Activated CD4-positive, alpha-beta T cell treated with anti-CD3 and anti-CD28 coated beads, Interleukin-2, amount 50 U/mL, for 24 hours (primary cell): ENCODE measurements at places on chromosomes 1 and 21.
A peak's percentile ranks its signal among the peaks of the same experiment; 100 is the strongest.

GRCh38 chr1:41138549-41138948, 103.6 kb downstream of the SCMH1 start:
- no peak for DNase-seq

DNA sequence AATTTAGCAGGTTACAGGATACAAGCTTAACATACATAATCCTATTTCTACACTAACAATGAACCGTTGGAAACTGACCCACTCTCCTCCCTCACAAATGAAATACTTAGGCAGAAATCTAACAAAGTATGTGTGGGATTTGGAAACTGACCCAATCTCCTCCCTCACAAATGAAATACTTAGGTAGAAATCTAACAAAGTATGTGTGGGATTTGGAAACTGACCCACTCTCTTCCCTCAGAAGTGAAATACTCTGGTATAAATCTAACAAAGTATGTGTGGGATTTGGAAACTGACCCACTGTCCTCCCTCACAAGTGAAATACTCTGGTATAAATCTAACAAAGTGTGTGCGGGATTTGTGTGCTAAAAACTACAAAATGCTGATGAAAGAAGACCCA, 60.3 kb downstream of the TRAF5 start:
- DNase-seq: no peak

GRCh38 chr1:184379111-184379752, 7.6 kb upstream of the C1orf21 start:
- DNase-seq: no peak

DNA sequence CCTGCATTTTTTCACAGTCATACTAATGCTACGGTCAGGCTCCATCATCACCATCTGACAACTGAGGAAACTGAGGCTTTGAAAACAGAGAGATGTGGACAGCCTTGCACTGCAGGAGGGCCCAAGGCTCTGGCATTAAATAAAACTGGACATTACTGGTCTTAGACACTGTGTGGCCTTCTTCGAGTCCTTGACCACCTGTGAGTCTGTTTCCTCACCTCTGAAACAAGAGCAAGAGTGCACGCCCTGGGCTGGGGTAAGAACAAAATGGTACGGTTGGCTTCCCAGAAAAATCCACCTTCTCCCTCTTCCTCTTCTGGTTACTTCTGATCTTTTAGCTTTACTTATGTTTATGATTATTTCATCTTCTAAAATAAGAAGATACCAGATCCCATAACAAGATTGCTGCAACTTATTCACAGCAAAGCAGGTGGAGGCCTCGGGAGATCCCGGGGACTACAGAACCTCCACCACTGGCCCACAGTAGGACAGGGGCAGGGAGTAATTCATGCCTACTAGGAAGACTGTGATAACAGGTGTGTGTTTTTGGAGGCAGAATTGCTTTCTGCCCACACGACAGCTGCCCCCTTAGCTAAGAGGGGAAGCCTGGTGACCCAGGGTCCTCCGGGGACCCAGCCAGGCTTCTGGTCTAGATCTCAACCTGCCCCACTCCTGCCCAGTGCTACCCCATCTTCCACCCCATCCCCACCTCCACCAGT, 156.4 kb upstream of the EDN2 start:
- DNase-seq: no peak

DNA sequence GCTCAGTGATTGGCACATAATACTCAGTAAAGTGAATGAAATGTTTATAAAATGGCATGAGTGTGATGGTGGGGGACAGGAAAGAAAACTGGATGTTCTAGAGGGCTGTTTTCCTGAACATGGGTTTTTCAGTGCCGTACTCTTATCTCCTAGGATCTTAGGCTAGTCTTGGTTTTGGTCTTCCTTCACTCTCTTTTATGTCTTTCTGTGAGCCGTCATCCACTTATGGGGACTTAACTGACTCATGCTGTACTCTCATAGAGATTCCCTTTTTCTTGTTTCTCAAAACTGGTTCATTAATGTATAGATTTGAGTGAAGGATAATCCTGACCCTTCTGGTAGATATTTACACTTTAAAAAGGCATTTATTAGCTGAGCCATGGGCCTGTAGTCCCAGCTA, 16.6 kb downstream of the AGO3 start:
- DNase-seq: no peak

- DNase-seq: peak; percentile 51
These were observed 681 bp upstream of the UBXN10 start for GRCh38 chr1:20184997-20185833.

DNA sequence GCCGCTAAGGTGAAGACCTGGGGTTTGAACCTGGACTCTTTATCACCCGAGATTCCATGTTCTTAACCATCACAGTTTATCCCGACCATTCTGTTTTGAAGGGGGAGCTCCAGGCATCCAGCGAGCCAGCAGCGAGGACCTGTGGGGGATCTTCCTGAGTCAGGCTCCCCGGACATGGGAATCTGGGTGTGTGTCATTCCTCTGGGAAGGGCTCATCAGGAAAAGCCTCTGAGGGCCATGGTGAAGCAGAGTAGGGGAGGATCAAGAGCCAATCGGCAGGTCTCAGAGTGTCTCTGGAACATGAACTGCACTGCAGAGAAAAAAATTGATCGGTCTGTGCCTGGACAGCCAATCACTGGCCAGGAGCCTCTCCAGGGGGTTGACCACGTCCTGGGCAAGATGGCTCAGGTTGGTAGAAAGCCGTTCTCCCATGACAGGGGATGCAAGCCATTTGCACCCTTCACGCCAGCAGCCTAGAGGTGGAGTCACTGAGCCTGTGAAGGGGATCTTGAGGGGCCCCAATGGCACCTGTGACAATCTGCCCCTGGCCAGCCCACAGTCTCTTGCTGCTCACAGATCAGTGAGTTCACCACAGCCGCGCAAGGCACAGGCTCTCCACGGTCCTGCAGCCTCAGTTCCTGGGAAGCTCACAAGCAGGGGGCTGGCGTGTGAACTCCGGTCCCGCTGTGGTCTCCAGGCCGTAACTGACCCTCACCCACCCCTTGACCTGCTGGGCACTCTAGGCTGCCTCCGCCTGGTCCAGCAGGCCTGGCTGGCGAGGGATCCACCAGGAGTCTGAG, 20.4 kb upstream of the ACTRT2 start:
- DNase-seq: no peak

DNA sequence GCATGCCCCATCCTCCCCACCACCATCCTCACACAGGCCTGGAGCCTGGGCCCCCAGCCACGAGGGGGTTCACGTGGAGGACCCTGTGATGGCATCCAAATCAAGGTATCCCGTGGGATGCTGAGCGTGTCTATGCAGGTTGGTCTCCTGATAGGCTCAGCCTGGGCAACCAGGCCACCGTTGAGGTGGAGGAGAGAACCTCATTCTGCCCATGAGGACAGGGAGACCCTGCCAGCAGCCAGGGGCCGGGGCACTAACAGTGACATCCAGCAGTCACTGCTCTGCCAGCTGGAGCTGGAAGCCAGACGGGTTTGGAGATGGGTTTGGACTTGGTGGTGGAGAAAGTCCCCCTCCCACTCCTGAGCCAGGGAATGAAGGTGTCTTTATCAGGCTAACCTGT, 582.8 kb downstream of the MATN1 start:
- no peak for DNase-seq

DNA sequence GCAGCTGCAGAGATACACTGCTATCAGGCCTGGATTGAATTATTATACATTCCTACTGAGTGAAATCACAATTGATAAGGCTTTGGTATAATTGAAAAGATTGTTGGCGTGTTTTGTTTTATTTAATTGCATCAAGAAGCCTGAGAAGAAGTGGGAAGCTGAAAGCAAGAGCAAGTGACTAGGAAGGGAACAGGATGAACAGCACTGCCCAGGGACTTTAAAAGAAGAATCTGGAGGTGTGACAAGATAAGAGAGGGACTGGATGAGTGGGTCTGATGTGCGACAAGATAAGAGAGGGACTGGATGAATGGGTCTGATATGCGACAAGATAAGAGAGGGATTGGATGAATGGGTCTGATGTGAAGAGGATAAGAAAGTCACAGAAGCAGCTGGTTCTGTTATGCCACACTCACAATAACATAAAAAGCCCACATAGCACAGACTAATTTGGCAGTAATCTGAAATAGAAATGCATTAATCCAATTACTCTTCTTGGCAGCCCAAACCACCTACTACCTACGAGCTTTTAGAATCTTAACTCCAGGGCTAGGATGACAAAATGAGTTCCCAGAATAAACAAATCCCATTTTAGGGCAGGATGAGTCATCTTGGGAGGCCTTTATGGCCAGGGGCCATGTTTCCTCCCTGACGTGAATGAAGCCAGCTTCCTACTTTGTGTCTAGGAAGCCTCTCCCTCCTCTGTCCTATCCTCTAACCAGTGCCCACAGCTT, 129.7 kb downstream of the DUSP10 start:
- DNase-seq: no peak

- DNase-seq: no peak
These were observed 9.5 kb downstream of the MR1 start for GRCh38 chr1:181043025-181043888.

DNA sequence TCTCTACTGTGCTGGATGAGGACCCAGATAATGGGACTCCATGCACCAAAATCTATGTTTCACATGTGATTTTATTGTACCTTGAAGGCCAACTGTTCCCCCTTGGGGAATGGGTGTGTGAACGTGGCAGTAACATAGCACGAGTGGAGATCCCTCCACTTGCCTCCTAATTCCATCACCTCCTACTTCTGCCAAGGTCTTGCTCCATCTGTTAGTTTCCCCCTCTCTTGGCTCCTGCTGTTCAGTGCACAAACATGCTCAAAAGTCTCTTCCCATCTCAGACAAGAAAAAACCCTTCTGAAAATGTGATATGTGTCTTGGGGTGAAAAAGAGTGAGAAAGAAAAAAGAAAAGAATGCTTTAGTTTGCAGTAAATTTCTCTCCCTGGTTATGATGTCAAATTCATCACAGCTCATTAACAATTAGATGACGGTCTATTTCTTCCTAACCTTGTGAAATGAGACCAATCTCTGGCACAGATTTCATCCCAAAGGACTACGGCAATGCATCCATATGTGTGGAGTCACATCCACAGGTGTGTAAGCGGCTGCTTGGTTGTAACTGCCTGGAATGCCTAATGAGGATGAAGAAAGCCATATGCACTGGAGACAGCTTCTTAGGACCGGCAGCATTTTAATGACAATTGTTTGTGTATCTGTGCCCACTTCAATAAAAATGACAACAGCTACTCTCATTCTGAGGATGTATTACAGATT, 79.3 kb upstream of the DIRAS3 start:
- no peak for DNase-seq

- no peak for DNase-seq
These were observed 336.8 kb downstream of the SEC16B start for GRCh38 chr1:177632923-177633615.

- no peak for DNase-seq
These were observed 28.2 kb downstream of the ATP8B2 start for GRCh38 chr1:154353460-154353904.

DNA sequence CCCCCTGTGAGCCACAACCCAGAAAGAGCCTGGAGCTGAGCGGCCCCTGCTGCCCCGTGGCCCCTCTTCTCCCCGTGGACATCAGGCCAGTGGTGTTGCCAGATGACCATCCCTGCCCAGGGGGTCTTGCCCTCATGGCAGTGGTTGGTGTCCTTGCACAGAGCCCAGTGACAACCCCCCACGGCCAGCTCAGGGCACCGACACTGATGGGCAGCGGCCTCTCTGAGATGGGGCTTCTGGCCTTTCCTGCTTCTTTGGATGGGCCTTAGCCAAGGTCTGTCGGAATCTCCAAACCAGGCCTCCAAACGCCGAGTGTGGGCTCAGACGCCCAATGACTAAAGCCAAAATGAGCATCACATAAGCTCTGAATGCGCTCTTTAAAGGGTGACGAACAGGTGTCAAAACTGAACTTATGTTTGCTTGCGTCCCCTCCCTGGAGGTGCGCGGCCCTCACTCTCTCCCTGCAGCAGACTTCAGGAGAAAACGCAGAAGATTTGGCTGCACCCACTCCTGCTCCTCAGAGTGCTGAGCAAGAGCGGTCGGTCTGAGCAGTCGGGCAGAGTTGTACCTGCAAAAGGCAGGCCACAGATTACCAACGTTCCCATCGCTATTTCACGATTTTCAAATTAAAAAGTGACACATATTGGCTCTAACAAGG, 41.9 kb downstream of the UBE2G2 start:
- no peak for DNase-seq

DNA sequence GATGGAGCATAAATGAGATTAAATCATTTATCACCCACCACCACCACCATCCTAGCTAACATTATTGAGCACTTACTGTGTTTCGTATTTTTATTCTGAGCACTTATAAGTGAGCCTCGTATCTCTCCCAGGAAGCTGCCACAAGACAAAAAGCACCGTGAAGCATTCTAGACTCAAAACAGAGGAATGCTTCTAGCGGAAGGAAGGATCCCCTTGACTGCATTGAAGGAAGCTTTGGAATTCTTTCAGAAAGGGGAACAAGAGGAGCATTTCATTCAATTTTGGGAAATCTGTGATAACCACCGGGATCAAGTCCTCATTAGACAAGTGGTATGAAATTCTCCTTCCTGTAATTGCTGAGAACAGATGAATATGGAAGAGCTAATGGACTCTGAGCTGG, 66.3 kb downstream of the PTPN14 start:
- DNase-seq: no peak

- peak; percentile 43 for DNase-seq
These were observed 27.8 kb upstream of the SUMO3 start for GRCh38 chr21:44845418-44846223.

DNA sequence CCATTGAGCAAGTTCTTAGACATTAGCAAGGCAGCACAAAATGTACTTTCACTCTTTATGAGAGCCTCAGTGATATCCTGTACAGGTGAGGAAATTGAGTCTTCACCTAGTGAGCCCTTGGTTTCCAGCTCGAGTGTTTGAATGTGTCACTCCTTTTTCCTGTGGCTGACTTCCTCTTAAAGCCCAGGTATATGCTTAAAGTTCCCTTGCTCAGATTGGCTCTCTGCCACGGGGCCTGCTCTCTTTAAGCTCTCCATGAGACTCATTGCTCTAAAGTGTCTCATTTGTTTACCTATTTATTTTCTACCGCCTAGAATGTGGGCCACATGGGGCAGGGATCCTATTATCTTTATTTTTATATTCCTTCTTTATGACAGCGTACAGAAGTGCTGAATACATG, 324.9 kb downstream of the SIPA1L2 start:
- DNase-seq: no peak
